ENCODE measurements at places on chromosomes 3 and 15.

GRCh38 chr3:130073582-130073981, 8.0 kb upstream of the ALG1L2 start:
- DNase-seq = no peak

GRCh38 chr3:9190276-9190675, 59.2 kb downstream of the SRGAP3 start:
- no peak for DNase-seq

GRCh38 chr3:64131725-64132469, 93.4 kb downstream of the PRICKLE2 start:
- peak; percentile 17 for DNase-seq

GRCh38 chr3:177743173-177743890, 546.0 kb upstream of the TBL1XR1 start:
- DNase-seq = no peak

GRCh38 chr3:7821858-7822257, 679.8 kb upstream of the LMCD1 start:
- no peak for DNase-seq

DNA sequence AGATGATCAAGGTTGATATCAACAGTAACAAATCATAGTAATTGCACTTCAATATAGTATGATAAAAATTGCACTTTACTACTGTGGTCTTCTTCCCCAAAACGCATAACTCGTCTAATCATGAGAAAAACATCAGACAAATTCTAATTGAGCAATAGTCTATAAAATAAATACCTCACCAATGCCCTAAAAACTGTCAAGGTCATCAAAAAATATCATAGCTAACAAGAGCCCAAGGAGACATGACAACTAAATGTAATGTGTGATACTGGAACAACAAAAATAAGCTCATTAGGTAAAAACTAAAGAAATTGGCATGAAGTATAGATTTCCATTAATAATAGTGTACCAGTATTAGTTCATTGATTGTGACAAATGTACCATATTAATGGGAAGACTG, 85.6 kb upstream of the LRRC3B start:
- DNase-seq = no peak

DNA sequence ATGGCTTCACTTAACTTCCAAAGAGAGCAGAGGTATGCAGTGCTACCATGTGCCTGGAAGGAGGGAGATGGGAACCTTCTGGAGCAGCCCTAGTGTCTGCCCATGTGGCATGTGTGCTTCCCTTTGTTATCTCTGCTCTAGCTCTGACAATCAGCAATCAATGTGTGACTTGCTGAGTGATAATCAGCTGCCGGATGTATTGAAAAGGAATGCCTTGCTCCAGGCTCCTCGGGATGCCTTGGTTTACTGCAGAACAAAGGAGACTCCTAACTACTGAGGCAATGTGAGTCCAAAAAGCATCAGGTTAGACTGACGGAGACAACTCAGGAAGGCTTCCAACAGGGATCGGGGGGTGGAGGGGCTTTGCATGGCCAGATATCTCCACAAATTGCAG, 36.0 kb upstream of the CORO2B start:
- no peak for DNase-seq

DNA sequence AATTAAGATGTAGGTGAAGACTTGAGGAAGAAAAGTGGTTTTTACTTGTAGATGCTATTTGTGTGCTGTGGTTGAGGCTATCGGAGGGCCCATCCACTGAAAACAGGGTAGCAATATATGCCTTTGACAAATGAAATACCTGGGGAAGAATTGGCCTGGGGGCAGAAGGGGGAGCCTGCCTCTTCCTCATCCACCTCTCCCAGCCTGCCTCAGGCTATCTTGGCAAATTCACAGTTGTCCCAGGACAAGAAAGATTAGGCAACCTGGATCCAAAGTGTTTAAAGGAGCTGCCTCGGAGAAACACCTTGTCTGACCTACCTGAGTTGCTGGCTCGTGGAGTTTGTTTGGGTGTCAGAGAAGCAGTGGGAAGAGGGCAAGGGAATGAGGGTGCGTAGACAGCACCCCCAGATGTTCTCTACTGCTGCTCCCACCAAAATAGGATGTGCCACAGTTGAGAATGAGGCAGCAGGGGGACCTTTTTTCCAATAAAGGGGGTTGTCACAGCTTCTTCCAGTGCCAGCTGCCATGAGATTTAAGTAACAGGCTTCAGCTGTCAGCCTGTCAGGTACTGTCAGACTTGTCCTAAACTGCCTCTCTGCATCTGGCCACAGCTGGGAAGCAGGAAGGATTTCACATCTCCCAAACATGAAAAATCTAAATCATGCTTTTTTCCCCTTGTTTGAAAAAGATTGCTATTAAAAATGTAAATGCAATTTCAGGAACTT, 9.2 kb downstream of the PLEKHO2 start:
- DNase-seq = no peak

DNA sequence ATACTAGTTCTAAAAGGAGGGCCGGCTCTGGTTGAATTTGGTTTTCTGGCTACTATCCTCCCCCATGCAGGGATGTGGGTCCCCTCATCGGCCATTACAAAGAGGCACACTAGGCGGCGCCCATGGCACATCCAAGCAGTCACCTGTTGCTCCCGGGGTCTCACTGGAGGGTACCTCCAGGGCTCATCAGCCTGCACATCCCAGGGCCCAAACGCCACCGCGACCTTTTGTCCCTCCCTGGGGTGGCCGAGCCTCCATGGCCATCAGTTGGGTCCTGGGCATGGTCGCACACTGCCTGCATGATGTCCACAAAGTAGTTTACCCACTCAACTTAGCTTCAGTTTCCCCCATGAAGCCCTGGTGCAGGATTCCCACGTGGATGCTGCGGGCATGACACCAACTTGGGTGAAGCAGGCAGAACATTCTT, 28.3 kb downstream of the IDH3A start:
- DNase-seq = peak; percentile 38

DNA sequence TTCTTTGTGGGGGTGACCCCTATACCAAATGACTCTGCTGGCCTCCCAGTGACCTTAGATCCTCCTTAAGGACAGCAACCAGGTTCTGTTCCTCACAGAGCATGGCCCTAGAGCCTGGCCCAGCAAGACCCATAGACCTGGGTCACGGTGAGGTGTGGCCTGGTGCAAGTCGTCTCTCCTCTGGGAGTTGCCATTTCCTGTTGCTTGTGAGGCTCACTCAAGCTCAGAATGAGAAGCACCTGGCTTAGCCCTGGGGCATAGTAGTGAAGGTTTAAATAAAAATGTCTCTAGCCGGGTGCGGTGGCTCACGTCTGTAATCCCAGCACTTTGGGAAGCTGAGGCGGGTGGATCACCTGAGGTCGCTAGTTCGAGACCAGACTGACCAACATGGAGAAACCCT, 131.3 kb downstream of the SMAD6 start:
- DNase-seq = no peak

DNA sequence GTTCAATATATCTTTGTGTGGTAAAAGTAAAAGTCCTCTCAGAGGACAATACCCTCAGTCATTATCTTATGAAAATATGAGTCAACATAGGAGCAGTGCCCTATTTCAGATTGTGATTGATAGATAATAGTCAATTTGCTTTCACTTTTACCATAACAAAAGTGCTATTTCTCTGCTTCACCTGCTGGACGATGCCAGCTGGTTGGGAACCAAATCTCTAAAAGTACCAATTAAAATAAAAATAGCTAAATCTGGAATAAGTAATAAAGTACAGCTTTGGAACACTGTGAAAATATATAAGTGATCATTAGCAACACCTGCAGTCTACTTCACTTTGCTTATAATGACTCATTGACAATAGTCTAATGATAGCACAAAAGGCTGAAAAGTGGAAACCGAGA, 390.3 kb upstream of the AGTR1 start:
- no peak for DNase-seq

DNA sequence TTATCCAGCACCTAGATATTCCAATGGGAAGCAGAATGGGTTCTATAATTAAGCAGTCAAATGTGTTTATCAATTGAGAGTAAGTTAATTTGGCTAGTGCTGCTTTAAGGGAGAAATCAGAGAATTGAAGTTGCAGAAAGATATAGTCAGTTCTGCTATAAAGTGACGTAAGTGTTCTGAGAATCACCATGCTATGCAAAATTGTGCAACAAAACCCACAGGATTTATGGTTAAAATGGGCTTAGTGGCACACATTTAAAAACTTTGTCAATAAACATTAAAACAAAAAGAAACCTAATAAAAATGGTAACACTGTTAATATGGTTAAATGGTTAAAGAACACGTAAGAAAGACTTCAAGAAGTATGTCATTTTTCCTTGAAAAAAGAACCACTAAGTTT, 74.5 kb downstream of the TMEM108 start:
- DNase-seq = no peak

DNA sequence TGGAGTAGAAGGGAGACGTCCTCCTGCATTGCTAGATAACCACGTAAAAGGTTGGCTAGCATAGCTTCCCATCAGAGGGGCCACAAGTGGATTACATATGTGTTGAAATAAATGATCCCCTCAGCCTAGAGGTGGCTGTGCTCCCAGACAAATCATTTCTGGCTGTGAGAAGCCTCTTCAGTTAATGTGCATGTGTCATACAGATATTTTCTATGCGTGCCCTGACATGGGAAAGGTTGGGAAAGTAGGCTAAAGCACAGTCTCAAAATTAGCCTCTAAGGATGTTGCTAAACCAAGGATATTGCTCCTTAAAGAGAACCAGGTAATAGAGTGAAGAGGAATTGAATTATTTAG, 17.8 kb downstream of the USP3 start:
- no peak for DNase-seq

GRCh38 chr3:59563072-59563605, 513.3 kb upstream of the CFAP20DC start:
- DNase-seq = no peak

DNA sequence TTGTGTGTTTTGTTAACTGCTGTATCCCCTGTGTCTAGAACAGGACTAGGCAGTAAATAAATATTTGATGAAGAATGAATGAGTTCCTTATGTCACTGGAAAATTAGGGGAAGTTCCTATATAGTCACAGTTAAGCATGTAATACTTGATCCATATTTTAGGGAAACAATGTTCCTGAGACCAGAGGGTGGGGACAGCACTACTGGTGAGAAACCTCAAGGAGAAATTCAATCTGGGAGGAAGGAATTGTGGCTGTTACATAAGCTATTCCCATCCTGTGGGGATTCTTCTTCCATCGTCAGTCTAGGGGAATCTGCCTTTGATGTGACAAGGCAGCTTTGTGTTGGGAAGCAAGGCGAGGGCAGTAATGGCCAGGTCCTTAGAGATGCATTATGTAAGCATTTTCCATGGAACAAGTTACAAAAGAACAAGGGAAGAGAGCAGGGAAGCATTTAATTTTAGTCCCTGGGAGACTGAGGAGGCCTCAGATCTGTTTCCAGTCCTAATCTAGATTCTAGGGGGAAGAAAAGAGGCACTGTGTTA, 219.3 kb upstream of the TTC14 start:
- no peak for DNase-seq

GRCh38 chr3:22288756-22289155, 537.7 kb upstream of the ZNF385D start:
- no peak for DNase-seq

- DNase-seq = peak; percentile 25
Observed at GRCh38 chr3:140051019-140051957, 116.3 kb downstream of the CLSTN2 start.

GRCh38 chr3:66586853-66587252, 86.0 kb upstream of the LRIG1 start:
- no peak for DNase-seq

GRCh38 chr3:130091958-130092357, 10.3 kb downstream of the ALG1L2 start:
- no peak for DNase-seq

GRCh38 chr3:156817646-156818272, 8.4 kb upstream of the LEKR1 start:
- no peak for DNase-seq

DNA sequence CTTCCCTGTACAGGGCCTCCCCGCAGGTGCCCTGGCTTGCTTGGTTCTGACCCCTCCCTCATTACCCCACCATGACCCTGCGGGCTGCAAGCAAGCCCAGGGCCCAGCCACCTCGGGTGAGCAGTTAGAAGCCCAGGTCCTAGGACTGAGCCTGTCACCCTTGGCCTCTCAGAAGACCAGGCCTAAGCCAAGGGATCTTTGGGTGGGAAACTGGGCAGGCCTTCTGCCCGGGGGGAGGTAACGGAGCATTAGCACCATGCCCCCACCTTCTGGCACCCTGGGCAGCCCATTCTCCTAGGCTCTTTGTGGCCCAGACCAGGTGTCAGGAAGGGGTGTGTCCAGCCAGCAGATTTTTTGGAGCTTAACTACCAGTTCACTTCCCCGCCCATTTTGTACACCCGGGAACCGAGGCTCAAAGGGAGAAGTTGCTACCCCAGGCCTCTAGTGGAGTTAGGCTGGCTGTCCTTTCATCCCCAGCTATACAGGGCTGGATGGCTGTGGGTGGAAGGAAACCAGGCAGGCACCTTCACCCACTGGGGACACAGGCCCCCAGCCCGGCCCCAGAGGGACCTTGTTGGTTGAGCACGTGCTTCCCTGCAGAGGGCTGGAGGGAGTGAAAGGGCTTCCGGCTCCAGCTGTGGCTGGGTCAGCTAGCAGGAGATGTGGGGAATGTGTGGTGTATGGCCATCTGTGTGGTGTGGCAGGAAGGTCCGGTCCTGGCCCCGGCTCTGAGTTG, 1.4 kb downstream of the CSK start:
- DNase-seq = peak; percentile 54

GRCh38 chr3:194526164-194526563, 39.4 kb upstream of the ATP13A3 start:
- DNase-seq = no peak

DNA sequence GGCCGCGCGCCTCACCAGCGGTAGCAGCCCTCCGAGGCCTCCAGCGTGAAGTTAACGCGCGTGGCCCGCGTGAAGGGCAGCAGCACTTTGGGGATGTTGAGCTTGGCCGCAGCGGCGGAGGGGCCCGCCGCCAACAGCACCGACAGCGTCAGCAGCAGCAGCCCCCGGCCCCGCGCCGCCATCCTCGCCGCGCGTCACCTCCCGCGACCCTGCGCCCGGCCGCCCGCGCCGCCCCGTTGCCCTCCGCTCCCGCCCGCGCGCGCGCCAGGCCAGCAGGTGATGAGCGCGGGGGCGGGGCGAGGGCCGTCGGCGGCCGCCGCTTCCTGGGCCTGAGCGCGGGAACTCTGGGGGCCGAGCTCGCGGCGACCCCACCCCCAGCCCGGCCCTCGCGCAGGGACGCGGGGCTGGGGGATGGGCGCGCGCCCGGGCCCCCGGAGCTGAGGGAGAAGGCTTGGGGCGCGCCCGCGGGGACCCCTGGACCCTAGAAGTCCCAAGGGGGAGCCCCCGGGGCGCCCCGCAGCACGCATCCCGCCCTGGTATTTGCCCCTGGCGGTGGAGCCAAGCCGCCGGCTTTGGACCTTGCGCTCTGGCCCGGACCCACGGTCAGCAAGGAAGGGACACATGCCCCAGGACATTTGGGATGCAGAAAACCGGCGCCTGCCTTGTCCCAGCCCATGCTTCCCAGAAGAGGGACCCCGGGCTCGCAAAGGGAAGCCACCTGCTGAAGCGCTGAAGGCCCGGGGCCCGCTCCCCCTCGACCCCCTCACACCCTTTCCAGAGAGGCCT, at the start of gene NUP210:
Gene NUP210 (minus strand): TSS at position 278 of the 786 bp plus-strand sequence. CDS start 96 bp downstream, at position 182.
- DNase-seq = no peak

DNA sequence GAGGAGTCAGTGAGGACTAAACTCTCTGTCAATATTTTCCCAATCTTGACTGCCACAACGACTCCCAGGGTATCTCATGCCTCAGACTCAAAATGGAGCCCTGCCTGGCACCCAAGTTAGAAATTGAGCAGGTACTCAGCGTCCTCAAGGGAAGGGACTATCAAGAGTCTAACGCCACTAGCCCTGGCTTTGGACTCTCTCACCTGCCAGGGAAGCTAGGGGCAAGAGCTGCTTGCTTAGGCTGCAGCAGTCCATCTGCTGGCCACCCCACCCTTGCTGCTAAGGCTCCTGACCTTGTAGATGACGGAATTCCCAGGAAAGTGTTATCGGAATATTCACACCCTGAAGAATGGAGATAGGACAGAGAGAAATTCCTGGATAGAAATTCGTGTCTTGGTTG, 33.0 kb downstream of the ZIC4 start:
- no peak for DNase-seq

All from choroid plexus epithelial cell (primary cell).